ENCODE measurements at places on chromosomes 12 and 14.

- no peak for DNase-seq
These were observed 1.3 kb upstream of the RPGRIP1 start for GRCh38 chr14:21278632-21279031.

GRCh38 chr12:54238531-54238930 lies 41.4 kb downstream of the CBX5 start:
- DNase-seq, result no peak

DNA sequence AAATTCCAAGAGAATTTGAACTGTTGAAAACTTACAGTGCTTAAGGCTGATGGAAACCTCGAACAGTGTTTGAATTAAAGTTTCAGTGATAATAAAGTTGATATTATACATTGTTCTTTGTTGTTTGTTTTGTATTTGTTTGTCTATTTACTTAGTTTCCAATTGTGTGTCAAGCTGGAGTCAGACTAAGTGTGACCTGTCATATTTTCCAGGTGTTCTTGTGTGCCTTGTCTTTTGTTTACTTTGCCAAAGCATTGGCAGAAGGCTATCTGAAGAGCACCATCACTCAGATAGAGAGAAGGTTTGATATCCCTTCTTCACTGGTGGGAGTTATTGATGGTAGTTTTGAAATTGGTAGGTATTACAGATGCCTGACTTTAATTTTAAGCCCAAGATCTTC lies 6.0 kb downstream of the SLCO1C1 start:
- no peak for DNase-seq

GRCh38 chr12:121872546-121873215 lies 14.0 kb upstream of the HPD start:
- DNase-seq, result no peak

- no peak for DNase-seq
These were observed 52.5 kb upstream of the RBM19 start for GRCh38 chr12:114018669-114019068.

- no peak for DNase-seq
These were observed 18.9 kb downstream of the CNTN1 start for GRCh38 chr12:40711121-40711520.
